Fibroblast of villous mesenchyme (primary cell): ENCODE measurements at places on chromosomes 1 and 21. TPM values are rescaled to one million over a fixed set of nuclear protein-coding genes. Genes with fewer than 3 reads are reported as not detected.

DNA sequence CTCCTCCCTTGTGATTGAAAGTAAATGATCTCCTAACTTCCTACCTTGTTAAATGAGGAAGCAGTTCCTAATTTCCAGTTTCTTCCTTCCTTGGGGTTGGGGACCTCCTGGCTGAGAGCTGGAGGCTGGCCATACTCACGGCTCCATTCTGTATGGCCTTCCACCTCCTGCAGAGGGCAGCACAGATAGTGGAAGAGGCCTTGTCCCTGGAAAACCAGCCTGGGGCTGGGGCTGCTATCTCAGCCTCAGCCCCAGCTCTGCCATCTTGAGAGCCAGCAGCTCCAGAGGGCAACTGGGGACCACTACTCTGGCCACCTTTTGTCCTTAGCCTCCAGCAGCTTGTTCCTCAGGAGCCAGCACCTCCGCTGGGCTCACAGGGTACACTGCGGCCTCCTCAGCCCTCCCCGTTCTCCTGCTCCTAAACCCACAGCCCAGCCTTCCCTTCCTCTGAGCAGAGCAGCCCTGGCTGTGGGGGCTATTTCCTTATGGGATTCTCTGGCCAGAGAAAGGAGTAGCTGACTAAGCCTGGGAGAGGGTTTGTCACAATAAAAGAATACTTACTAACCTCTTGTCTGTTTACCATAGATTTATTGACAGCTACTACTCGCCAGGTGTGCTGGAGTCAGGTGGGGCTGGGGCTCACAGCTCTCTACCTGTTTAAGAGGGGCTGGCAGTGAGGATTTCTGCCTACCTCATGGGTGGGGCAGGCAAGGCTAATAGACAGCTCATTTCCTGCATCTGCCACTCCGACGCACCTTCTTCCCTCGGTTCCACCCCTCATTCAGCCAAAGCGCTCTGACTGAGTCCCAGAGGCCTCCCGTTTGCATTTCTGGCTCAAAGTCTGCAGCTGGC, 6.3 kb downstream of the TMEM234 start:
- peak; percentile 65 for DNase-seq

GRCh38 chr1:3921765-3922164, 21.7 kb upstream of the C1orf174 start:
- no peak for DNase-seq

DNA sequence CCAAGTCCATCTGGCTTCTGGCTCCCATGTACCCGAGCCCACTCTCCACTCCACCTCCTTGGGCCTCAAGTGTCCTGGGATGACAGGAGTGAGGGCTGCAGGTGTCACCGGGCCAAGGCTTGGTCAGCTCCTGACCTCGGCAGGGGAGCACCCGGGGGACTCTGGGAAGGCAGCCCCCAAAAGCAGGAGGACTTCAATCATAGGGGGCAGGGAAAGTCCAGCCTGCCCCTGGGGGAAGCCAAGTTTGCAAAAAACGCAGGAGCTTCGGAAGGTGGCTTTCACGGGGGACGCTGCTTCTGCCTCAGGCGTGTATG, 56.8 kb downstream of the KCNAB2 start:
- no peak for DNase-seq

RIPPLY3 gene
- total RNA-seq: under 0.01 TPM in 1 of 2 replicates, not detected in the other

- no peak for DNase-seq
Observed at GRCh38 chr1:19418503-19418971, 66.8 kb downstream of the CAPZB start.
